Foreskin melanocyte (primary cell): ENCODE measurements at places on chromosomes 2 and 18.

DNA sequence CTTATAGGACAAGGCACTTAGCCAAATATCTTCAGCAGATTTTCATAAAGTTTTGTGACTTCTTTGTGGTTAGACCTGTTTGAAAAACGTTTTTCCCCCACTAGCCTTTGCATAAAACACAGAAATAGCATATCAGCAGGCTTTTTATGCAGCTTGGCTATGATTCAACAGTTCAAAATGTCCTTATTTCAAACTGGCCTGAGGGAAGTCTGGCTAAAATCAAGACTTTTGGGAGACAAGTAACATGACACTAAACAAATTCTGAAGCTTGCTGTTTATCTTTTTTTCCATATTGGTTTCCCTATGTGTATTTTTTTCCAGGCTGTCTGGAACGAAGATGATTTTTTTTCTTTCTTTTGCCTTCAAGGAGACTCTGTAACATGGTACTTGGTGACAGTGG, 95.1 kb upstream of the L3MBTL4 start:
- peak; percentile 65 for DNase-seq

DNA sequence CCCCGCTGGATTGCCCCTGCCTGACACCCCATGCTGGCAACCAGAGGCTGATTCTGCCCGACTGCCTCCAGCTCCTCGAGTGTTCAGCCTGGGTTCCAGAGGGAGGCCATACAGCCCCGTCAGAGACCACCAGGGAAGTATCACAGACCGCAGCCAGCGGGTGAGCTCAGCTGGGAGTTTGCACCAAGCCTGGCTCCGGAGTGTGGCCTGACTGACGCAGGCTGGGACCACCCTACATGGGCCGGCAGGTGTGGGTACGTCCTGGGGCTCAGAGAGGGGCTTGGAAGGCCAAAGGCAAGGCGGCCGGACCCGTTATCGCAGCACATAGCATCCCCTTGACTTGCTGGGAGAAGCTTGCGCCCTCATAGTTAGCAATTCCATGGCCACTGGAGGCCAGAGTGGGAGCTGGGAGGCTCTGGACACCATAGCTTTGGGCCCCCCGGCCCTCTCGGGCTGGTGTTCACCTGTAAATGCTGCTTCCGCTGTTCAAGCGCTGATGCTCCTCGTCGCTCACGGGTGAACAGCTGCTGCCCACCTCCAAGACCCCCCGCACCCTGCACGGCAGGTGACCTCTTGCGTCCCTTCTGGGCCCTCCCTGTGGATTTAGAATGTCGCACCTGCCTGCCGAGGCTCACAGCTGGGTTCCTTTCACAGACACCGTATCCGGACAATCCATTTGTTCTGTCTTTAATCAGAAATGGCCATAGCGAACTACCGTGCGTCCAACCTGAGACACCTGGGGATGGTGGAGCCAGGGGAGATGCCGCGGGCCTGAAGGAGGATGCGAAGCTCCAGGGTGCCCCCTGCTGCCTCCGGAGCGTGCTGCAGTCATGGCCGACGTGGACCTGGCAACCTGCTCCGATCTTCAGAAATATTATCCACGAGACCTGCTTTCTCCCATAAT, 31.2 kb upstream of the SLC66A3 start:
- DNase-seq = no peak

DNA sequence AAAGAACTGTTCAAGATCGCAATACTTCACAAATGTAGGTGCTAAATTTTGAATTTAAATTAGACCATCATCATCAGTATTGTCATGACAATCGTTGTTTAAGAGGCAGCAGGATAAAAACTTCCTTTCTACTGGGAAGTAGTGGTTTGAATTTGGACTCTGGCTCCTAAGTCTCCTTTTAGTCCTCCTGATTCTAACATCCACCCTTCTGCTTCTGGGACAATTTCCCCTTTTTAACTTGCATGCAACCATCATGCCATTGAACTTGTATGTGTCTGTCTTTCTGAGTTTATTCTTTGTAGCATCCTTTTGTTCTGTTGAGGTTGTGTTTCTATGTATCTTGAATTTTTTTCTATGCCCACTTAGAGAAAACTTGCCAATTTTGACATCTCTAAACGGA, 249.7 kb downstream of the PTGR3 start:
- DNase-seq = no peak

DNA sequence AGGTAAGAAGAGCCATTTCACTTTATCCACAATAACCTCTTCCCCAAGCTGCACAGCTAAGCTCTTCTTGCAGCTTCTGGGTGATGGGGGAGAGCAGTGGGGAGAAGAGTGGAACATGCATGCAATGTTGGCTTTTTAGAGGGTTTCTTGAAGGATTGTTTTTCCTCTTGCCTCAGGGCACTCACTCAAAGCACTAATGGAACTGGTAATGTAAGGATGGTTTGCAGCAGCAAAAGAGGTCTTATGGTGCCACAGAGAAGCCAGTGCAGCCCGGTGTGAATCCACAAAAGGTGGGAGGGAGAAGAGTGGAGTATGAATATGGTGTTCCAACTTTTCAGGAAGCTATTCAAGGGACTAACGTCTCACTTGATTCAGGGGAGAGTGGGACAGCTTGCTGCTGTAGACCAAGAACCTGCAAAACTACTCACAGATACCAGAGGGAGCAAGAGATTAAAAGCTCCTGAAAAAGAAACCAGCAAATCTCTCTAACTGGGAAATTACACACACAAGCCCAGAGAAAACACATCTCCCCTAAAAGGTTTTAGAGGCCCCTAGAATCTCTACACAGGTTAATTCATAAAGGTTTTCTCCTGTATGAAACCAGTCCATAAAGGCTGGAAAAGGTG, 116.4 kb downstream of the CHN1 start:
- no peak for DNase-seq

- peak; percentile 39 for DNase-seq
Measured at GRCh38 chr2:79801082-79801481, 288.2 kb downstream of the CTNNA2 start.

DNA sequence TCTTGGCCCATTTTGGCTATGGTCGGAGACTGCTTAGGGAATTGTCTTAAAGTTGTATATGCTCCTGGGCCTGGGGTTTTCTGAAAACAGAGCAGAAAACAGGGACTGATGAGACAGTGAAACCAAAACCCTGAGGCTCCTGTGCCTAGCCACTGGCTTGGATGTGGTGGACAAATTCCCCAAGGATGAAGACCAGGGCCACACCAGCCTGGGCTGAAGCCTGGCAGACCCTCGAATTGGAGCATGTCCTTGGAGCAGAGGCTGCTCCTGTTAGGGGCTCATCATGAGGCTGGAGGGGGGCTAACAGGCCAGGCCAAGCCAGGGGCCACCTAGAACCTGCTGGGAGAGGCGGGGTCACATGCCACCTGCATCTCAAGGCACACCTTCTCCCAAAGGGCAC, 68.1 kb downstream of the STPG4 start:
- no peak for DNase-seq

DNA sequence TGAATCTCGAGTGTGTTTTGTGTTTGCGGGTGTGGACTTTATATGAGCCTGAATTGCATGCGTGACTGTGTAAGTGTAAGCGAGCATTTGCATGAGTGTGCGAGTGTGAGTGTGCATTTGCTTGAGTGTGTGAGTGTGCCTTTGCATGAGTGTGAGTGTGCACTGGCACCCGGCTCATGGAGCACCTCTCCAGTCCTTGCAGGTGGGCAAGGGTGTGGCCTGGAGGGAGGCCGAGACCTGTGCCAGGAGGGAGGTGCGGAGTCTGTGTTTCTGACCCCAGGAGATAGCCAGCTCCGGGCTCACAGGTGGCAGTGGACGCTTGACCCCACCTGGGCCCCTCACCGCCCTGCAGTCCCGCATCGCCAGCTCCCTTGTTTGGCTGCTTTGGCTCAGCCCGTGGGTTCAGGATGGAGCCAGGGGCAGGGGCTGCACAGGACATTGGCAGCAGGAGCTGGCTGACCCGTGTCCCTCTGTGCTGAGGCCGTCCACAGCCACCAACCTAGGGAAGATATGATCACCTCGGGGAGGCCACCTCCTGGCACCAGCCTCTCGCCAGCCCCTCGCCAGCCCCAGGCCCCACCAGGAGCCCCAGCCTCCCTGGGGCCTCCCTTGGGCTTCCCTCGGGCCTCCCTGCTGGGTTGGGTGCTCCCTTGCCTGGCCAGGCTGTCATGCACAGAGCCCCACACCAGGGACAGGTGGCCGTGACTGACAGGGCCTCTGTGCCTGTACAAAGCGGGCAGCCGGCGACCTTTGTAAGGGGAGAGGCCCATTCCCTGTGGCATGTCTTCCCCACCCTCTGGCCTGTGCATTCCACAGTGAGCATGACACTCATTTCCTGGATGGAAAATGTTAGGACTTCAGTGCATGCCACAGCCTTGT, 81.6 kb downstream of the PTGR3 start:
- DNase-seq = peak; percentile 8

DNA sequence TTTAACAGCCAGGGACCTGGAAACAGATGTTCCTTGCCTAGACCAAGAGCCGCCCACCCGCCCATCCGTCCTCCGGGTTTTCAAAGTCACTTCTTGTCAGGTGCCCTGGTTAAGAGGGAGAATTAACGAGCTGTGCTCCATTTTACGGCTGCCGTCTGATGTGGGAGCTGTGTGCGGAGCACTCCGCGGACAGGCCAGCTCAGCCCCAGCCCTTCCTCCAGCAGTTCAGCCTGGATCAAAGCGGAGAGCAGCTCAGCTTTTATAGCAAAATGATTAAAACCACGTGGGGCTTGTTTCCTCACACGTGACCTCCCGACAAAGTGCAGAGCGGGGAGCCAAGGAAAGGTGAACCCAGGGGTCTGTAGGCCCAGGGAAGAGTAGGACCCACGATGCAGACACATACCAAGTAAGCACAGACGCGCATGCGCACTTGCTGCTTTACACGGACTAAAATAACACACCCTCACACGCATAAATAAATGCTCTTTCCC, 46.1 kb upstream of the PKDCC start:
- DNase-seq = no peak

DNA sequence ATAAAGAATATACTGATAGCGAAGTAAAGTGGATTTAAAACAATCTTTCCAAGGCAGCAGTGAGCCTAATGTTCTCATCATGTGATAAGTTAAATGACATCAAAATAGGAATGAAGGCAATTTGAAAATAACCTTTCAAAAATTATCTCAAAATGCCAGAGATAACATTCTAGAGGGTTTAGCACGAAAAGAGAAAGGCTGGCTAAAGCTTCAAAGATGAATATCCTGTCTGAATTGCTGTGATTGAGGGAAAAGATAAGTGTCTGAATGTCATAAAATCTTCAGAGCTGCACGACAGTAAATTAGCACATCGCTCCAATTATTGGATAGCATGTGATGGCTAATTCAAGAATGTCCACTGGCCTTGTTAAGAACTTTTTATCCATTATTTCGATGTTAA, 159.3 kb downstream of the PID1 start:
- DNase-seq = no peak

DNA sequence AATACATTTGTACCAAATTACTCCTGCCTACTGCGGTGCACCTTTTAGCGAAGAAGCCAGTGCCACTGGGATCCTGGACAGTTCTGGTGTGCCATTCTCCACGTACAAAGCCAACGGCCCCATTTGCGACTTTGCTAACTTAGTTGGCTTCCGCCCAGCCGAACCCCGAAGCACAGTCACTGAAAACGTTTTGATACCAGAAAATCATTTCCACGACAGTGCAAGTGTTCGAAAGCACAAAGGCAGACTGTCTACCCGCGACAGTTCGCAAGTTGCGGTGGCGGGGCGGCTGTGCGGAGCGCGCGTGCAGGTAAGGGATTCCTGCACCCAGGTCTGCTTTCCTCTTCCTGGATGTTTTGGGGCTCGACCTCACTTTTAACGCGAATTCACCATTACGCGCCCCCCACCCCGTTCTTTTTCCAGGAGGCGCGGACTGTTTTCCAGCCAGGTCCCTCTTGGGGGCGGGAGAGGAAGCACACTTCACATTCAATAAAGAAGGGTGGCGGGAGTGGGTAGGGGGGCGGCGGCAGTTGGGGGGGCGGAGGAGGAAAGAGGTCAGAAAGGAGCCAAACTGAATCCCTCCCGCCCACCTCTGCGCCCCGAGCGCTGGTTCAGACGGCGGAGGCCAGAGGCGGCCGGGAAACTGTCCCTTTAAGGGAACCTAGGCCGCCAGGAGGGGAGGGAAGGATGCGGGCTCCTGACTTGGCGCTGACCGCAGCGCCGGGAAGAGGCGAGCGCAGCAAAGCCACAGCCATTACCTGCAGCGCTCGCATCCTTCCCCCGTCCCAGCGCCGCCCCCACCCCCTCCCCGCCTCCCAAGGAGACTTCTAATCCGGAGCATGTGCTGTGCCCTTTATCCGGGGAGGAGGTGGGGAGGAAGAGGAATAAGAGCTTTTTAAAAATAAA, 107.4 kb upstream of the KCTD1 start:
- DNase-seq = peak; percentile 26
